ENCODE measurements at places on chromosomes 5 and 9.

- no peak overlapping the region for H3K27ac ChIP-seq
- H3K4me3 ChIP-seq, result no peak overlapping the region
- H3K4me1 ChIP-seq, result no peaks in the 10 kb centered on the region
- H3K27me3 ChIP-seq, result no peaks in the 10 kb centered on the region
Observed at GRCh38 chr5:75067434-75067833, 15.1 kb upstream of the GCNT4 start.

DNA sequence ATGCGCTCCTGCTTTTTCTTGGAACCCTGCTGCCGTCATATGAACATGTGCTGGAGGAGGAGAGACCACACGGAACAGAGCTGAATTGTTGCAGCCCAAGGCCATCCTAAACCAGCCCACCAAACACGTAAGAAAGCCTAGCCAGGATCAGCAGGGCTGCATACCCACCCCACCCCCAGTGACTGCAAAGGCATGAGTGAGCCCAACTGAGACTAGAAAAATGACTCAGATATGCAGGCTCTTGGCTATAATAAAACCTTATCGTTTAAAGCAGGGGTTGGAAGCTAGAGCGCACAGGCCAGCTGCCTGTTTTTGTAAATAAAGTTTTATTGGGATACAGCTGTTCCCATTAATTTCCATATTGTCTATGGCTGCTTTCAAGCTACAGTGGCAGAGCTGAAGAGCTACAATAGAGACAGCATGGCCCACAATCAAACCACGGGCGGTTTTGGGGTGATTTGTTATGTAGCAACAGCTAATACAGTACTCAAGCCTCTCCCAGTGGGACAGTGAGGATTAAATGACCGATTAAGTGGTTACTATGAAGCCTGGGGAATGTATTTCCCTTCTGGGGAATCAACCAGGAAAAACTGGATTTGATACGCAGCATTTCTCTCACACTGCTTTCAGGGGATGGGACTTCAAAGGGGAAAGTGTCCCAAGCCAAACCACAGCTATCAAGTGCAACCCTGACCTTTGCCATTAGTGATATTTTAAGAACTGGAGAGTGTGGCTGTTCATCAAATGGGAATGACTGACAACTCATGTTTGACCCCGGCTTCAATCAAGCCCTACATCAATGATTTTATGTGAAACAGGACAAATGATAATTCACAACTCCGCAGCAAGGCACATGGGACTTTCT is 6.3 kb downstream of the SHB start:
- H3K4me1 ChIP-seq, result peaks cover 48% of the 10 kb centered on the region
- DNase-seq, result no peak

DNA sequence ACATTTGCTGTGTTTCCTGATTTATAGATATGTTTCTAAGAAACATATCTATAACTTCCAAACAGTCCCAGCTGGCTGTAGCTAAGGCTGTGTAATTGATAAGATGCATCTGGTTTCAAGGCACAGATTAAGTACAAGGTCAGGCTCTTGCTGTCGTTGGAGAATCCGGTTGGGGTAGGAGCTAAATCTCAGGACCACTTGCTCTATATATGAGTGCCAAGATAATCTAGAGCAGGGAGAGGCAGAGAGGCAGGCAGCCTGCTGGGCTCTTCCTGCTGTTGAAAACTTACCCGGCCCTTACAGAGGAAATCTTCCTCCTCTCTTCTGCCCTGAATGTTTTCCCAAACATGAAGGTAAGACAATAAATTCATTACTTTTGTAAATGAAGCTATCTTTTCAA is at the start of gene C7:
Gene C7 (plus strand): TSS at position 234 of the 400 bp plus-strand sequence. CDS start 114 bp downstream, at position 348.
- no peak within 1 kb of the TSS for H3K27ac ChIP-seq
- H3K36me3 ChIP-seq, result no peaks in the 10 kb centered on the region
- no peaks in the 10 kb centered on the region for H3K27me3 ChIP-seq
- no peak within 1 kb of the TSS for H3K4me3 ChIP-seq
- no peak for DNase-seq

- no peaks in the 10 kb centered on the region for H3K36me3 ChIP-seq
- H3K4me3 ChIP-seq, result no peak overlapping the region
- no peak overlapping the region for H3K27ac ChIP-seq
- H3K4me1 ChIP-seq, result no peaks in the 10 kb centered on the region
Observed at GRCh38 chr5:59517926-59518585, 375.5 kb downstream of the PDE4D start.

- no peaks in the 10 kb centered on the region for H3K4me1 ChIP-seq
- no peaks in the 10 kb centered on the region for H3K36me3 ChIP-seq
- DNase-seq, result no peak
- no peak within 1 kb of the TSS for H3K4me3 ChIP-seq
Observed at GRCh38 chr5:160852049-160852448, at the start of gene ATP10B. TSS of gene ATP10B (minus strand) at chr5:160852211. CDS start at chr5:160688074, 164,137 bp downstream.
